ENCODE measurements at places on chromosomes 5 and 9.

GRCh38 chr5:120160124-120160895 lies 303.8 kb upstream of the PRR16 start:
- DNase-seq: no peak

DNA sequence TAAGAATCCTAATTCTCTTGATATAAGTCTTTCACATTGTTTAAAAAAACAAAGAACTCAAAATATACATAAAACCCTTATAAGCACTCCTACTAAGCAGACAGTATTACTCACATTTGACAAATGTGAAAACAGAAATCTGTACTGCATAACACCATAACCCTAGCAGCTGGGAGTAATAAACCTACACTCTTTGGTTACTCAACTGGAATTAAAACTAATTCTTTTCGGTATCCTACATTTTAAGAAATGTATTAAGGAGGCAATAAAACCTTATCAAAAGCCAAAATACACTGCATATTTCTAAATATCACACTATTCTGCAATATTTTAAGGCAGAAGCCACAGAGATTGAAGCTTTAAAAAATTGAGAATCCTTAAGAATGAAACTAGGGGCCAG lies 6.8 kb downstream of the AUH start:
- DNase-seq: no peak

DNA sequence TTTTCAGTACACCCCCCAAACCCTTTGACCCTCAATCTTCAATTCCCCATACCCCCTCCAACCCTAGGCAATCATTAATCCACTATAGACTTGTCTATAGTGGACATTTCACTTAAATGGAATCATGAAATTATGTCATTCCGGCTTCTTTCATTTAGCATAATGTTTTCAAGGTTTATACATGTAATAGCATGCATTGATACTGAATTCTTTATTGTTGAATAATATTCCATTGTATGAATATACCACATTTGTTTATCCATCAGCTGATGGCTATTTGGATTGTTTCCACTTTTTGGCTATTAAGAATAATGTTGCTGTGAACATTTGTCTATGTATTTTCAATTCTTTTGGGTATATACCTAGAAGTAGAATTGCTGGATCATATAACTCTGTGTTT lies 238.8 kb downstream of the PDE4D start:
- DNase-seq: no peak

DNA sequence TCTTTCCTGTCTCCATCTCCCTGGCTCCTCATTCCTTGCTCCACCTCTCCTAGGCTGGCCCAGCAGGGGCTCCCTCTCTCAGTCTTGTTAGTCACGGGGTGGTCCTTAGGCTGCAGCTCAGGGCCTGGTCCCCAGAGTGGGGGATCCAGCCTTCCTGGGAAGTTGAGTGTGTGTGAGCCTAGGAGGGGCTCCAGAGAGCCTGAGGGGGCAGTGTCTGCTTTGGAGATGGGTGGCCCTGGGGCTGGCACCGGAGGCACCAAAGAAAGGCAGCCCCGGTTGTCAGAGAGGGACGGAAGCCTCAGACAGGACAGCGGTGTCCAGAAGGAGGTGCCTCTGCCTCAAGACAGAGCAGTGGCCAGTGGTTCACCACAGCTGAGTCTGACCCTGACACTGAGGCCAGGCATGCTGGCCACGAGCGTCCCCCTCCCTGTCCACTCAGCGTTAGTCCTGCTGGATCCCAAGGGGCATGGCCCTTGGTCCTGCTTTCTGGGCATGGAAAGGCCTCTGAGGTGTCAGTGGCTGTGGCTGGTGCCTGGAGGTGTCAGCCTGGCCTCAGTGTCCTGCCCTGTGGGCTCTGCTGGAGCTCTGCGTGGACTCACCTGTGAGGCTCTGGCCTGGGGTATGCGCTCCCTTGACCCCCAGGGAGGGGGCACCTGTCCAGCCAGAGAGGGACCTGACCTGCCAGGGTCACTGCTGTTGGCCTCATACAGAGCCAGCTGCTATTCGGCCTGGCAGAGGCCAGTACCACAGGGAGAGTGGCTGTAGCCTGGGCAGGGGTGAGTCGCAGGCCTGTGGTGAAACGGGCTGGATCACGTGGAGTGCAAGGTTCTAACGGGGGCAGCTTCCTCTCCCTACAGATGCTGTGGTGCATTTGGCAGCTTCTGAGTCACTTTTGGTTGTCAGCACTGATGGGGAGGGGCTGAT lies 130.6 kb downstream of the CACNA1B start:
- no peak for DNase-seq
